ENCODE measurements at places on chromosomes 1 and 21.
A peak's percentile ranks its signal among the peaks of the same experiment; 100 is the strongest.

DNA sequence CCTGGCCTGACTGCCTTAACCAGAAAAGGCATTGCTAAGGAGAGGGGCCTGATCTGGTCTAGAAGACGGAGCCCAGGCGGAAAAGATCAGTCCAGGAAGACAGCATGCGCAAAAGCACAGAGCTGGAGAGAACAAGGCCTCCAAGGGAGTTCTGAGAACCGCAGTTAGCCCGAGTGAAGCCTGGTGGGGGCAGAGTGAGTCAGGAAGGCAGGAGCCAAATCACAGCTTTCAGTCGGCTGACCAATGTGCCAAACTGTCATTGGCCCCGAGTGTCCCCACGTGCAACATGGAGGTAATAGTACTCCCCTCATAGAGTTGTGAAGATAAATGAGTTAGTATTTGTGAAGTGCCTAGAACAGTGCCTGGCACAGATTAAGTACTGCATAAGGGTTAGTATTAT is 1.2 kb upstream of the TSPAN2 start:
- DNase-seq = no peak

DNA sequence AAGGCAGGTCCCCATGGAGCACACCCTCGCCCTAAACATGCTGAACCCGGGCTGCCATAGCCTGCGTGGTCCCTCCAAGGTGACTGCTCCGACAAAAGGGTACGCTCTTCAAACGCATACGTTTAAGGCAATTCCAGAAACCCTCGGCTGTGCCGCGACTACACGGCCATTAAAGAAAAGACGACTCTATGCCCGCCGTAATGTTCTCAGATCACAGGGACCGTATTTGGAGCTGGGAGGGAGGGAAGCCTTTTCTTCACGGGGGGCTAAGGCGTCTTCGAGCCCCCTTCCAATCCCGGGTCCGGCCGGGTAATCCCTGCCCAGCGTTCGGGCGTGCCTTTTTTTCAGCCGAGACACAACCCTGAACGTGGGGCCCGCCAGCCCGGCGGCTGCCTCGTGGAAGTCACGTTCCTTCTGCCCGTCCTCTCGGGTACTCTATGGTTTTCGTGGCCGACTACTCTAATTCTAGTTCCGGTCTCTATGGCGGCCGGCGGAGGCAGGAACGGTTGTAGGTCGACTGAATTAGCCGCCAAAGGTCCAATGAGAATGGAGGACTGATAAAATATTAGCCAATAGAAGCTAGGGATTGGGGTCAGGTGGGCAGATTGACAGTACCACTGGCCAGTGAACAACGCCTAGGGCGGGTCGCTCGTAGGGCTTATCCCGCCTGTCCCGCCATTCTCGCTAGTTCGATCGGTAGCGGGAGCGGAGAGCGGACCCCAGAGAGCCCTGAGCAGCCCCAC is at the start of gene YBX1:
TSS of gene YBX1 (plus strand) at position 678 of the 743 bp plus-strand sequence. CDS start 148 bp downstream, outside the sequence.
- peak; percentile 94 for DNase-seq

GRCh38 chr1:206556750-206557635 is 49.7 kb downstream of the RASSF5 start:
- DNase-seq = peak; percentile 71

GRCh38 chr1:162873671-162874666 is 13.0 kb upstream of the CCDC190 start:
- DNase-seq = no peak

DNA sequence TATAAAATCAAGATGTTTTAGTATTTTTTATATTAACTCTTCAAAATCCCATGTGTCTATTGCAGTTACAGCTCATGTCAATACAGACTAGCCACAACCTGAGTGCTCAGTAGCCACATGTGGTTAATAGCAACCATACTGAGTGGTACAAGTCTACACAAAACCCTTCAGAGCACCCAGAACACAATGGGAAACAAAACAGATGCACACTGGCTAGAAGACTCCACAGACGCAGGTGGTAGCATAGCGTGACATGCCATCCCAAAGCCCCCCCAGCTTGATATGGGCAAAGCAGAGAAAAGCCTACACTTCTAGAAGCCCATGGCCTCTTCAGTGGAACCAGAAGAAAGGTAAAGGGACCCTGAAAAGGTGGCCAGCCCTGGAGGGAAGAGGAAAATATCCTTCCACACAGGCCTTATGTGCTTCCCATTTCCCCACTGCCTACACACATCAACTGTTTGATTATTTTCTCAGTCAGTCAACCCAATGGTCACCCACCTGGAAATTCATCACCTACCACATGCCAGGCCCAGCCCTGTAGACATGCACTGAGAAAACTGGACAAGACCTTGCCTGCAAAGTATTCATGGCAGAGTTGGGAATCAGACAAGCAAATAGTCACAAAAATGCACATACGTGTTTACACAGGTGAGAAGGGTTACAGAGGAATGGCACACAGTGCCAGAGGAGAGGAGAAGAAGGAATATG is 175.0 kb downstream of the VAV3 start:
- DNase-seq = no peak

GRCh38 chr1:107432108-107432507 is 291.3 kb downstream of the NTNG1 start:
- no peak for DNase-seq

- no peak for DNase-seq
These were observed 121.7 kb downstream of the SIPA1L2 start for GRCh38 chr1:232508130-232508701.

DNA sequence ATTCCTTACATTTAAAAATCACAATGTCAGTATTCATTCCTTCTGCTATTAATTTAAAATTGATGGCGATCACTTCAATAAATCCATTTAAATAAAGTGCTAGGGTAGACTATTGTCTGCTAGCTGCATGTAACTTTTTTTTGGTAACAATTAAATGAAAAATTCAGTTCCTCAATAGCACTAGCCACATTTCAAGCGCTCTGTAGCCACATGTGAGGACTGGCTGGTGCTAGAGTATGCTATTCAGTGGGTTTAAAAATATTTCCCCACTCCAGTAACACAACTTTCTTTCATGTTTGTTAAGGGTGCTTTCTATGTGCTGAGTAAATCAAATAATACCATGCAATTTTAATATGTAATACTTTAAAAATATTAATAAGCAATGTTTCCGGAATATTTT is 108.2 kb downstream of the LTN1 start:
- DNase-seq = no peak

GRCh38 chr1:82449506-82450057 is 648.8 kb downstream of the ADGRL2 start:
- DNase-seq = no peak

DNA sequence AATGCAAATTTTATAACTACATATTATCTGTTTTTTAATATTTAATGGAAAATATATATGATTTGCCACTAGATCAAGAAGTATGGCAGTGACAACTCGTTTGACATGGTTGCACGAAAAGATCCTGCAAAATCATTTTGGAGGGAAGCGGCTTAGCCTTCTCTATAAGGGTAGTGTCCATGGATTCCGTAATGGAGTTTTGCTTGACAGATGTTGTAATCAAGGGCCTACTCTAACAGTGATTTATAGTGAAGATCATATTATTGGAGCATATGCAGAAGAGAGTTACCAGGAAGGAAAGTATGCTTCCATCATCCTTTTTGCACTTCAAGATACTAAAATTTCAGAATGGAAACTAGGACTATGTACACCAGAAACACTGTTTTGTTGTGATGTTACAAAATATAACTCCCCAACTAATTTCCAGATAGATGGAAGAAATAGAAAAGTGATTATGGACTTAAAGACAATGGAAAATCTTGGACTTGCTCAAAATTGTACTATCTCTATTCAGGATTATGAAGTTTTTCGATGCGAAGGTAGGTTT is 556 bp downstream of the IFI44 start:
- no peak for DNase-seq

- no peak for DNase-seq
These were observed 174.8 kb downstream of the TNFSF18 start for GRCh38 chr1:172875892-172876291.

DNA sequence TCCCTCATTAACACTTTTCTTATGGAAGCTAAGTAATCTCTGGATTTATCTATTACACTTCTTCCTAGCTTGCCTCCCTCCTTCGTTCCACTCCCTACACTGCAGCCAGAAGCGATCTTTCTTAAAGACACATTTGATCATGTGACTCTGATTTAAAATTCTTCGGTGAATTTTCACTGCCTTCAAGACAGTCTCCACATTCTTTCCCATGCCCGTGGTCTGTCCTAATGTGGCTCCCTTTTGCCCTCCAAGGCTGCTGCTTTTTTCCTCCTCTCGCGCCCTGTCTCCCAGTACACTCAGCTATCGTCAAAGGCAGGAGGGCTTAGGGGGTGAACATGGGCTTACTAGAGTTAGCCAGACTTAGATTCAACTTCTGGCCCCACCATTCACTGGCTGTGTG is 64.4 kb downstream of the SDCCAG8 start:
- DNase-seq = no peak

DNA sequence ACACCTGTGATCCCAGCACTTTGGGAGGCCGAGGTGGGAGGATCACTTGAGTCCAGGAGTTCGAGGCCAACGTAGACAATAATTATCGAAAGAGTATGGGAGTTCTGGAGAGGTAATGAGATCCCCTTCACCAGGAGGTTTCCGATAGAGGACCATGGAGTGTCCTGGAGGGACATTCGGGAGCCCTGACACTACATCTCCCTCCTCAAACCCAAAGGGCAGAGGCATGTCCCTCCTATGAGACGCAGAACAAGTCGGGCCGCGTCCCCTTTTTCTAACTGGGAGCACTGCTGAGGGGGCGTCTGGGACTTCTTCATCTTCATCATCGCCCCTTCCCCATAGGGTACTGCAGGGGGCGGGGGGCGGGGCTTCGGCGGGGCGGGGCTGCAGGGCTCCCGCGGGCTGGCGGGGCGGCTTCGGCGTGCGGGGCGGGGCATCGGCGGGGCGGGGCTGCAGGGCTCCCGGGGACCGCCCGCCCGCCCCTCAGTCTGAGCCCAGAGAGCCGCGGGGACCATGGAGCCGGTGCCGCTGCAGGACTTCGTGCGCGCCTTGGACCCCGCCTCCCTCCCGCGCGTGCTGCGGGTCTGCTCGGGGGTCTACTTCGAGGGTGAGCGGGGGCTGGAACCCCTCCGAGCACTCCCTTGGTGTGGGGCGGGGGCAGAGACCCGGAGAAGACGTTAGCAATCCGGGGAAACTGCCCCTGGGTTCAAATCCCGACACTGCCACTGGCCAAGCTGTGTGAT is at the start of gene THEMIS2:
TSS of gene THEMIS2 (plus strand) at position 486 of the 743 bp plus-strand sequence. CDS start at position 514, 28 bp downstream.
- DNase-seq = peak; percentile 83

- no peak for DNase-seq
These were observed 2.1 kb downstream of the CDC7 start for GRCh38 chr1:91502672-91503184.

DNA sequence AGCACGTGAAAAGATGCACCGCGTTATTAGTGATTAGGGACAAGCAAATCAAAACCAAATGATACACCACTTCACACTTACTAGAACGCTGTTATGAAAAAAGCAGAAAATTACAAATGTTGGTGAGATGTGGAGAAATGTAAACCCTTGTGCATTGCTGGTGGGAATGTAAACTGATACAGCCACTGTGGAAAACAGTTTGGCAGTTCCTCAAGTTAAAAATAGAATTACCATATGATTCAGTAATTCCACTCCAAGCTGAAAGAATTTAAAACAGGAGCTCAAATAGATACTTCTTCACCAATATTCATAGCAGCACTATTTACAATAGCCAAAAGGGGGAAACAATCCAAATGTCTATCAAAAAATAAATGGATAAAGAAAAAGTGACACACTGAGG is 10.3 kb upstream of the EVI5 start:
- no peak for DNase-seq

GRCh38 chr1:58158016-58158415 is 388.5 kb downstream of the OMA1 start:
- DNase-seq = no peak

GRCh38 chr1:223659711-223660110 is 5.8 kb downstream of the CAPN8 start:
- DNase-seq = no peak

DNA sequence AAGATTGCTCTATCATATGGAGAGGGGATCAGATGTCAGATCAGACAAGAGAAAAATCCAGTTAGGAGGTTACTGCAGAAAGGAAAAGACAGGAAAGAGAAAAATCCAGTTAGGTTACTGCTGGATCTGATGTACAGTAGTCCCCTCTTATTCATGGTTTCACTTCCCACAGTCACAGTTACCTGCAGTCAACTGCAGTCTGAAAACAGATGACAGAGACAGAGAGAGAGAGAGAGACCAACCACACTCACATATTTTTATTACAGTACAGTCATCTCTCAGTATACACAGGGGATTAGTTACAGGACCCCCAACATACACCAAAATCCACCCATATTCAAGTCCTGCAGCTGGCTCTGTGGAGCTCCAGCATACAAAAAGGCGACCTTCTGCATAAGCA is 29.3 kb downstream of the NUP133 start:
- DNase-seq = no peak

DNA sequence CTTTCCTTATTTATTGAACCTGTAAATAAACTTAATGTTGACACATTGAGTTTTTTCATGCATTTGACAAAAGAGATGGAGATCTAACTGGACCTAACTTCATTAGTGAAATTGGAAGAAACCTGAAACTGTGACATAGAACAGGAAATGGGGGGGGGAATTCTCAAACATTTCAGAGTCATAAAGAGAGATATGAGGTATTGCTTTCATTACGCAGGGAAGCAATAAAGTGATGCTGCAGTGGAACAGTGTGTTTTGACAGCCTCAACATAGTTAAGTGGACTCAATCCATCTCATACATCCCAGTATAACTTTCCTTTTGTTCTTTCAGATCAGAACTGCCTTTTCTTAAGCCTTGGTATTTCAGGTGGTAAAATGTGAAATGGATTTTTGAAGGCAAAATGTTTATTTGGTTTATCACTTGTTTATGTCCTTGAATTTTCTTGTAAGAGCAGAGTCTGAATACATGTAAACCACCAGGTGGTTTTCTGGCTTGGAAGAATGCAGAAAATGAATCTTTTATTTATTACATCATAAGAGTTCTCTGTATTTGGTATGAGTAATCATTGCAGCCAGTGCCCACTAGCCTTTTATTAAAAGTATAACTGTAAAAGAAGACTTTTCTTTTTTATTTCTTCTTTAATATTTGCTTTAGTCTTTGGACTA is 132.5 kb downstream of the ZNF326 start:
- no peak for DNase-seq

- DNase-seq = no peak
These were observed 35.1 kb downstream of the ZNF281 start for GRCh38 chr1:200374569-200375295.
